ENCODE measurements at places on chromosomes 16 and 17.

GRCh38 chr17:81631482-81631881, 5.4 kb downstream of the NPLOC4 start:
- DNase-seq, result no peak

- DNase-seq, result no peak
Measured at GRCh38 chr17:68665373-68665772, 64.2 kb upstream of the FAM20A start.

GRCh38 chr17:63838631-63839171, 3.8 kb downstream of the SMARCD2 start:
- no peak for DNase-seq

DNA sequence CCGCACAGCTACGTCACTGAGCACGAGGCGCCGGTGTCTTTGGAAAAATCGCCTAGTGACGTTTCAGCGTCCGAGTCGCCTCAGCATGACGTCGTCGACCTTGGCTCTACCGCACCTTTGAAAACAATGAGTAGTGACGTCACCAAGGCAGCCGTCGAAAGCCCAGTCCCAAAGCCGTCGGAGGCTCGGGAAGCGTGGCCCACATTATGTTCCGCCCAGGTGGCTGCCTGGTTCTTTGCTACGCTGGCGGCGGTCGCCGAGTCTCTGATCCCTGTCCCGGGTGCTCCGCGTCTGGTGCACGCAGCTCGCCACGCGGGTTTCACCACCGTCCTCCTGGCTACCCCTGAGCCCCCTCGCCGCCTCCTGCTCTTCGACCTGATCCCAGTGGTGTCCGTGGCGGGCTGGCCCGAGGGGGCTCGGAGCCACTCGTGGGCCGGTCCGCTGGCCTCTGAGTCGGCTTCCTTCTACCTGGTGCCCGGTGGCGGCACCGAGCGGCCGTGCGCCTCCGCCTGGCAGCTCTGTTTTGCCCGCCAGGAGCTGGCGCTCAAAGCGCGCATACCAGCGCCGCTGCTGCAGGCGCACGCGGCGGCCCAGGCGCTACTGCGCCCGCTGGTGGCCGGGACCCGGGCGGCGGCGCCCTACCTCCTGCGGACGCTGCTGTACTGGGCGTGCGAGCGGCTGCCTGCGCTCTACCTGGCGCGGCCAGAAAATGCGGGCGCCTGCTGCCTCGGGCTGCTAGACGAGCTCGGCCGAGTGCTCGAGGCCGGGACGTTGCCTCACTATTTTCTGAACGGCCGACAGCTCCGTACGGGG, 1.5 kb downstream of the TMEM102 start:
- DNase-seq, result peak; percentile 59

- DNase-seq, result no peak
Measured at GRCh38 chr17:79865351-79866210, 26.3 kb upstream of the CBX4 start.

DNA sequence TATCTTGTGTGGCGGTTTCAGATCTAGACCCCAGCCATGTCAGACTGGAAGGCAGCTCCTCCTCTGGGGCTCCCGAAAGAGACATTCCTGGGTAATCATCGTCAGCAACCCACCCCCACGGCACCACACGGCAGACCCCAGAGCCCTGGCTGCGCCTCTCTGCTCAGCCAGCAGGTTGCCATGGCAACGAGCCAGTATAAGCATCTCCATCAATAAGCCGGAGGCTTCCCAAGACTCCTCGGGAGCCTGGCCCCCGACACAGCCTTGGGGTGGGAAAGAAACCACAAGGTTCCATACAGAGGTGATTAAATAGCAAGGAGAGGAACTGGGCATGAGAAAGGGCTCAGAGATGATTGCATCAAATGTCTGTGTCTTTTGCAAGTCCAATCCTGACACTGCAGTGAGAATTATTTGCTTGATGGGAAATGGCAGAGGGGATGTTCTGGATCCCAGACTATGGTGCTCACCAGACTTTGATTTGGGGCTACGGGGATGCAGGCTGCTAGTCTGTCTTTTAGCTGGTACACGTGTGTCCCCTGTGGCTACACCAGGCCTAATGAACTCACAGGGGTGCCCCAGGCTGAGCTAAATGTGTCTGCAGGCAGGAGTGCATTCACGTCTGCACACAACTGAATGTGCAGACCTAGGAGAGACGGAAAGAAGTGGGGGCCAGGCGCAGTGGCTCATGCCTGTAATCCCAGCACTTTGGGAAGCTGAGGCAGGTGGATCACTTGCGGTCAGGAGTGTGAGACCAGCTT, 320.5 kb upstream of the TNRC6C start:
- no peak for DNase-seq

DNA sequence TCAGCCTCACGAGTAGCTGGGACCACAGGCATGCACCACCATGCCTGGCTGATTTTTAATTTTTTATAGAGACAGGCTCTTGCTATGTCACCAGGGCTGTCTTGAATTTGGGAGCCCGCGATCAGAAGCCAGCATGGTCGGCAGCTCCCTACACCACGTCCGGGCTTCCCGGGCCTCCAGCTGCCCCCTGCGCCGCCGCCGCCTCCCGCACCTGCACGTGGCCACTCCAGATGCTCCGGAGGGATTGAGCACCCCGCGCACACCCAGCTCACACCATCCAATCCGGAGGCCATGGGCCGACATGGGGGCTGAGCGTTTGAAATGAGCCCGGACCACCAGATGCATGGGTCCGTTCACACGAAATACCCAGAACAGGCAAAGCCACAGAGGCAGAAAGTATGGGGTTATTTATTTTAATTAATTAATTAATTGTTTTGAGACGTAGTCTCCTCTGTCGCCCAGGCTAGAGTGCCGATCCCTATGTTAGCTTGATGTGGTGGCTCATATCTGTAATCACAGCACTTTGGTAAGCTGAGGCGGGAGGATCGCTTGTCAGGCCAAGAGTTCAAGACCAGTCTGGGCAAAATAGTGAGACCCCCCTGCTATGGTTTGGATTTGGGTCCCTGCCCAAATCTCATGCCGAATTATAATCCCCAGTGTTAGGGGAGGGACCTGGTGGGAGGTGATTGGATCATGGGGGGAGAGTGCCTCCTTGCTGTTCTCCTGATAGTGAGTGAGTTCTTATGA, 17.1 kb upstream of the PDXDC1 start:
- DNase-seq, result no peak

GRCh38 chr16:50736448-50736847, 5.4 kb upstream of the CYLD start:
- no peak for DNase-seq

- no peak for DNase-seq
Measured at GRCh38 chr17:31293581-31293980, 3.5 kb downstream of the OMG start.

DNA sequence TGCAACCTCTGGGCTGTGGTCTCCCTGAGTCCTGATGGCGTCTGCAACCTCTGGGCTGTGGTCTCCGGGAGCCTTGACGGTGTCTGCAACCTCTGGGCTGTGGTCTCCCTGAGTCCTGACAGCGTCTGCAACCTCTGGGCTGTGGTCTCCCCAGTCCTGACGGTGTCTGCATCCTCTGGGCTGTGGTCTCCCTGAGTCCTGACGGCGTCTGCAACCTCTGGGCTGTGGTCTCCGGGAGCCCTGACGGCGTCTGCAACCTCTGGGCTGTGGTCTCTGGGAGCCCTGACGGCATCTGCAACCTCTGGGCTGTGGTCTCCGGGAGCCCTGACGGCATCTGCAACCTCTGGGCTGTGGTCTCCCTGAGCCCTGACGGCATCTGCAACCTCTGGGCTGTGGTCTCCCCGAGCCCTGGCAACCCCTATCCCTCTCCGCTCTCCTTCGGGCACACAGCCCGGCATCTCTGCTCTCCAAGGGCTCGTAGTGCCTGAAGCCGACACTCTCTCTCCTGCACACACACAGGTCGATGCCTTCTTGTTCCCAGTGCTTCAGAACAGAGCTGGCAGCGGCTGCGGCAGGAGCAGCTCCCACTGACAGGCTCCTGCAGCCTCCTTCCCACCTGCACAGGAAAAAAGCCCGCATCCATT, 45.6 kb downstream of the METRNL start:
- no peak for DNase-seq

DNA sequence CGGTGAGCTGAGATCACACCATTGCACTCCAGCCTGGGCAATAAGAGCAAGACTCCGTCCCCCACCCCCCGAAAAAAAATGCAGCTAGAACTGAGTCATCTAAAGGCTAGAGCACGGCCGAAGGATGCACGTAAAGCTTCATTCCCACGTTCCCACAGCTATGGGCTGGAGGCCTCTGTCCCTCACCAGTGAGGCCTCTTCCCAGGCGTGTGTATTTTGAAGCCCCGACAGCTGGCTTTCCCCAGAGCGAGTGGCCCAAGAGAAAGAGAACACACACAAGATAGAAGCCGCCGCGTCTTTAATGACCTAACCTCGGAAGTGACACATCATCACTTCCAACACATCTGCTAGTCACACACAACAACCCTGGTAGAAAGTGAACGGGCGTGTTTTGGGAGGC, 6.6 kb upstream of the KCTD5 start:
- no peak for DNase-seq

GRCh38 chr16:67013823-67014633, 14.9 kb upstream of the CBFB start:
- DNase-seq, result peak; percentile 33

GRCh38 chr17:39920218-39921210, 2.1 kb upstream of the GSDMB start:
- no peak for DNase-seq

GRCh38 chr16:57138281-57138935, 46.0 kb downstream of the CPNE2 start:
- DNase-seq, result no peak

GRCh38 chr16:1721372-1721771, 15.4 kb downstream of the MAPK8IP3 start:
- no peak for DNase-seq

DNA sequence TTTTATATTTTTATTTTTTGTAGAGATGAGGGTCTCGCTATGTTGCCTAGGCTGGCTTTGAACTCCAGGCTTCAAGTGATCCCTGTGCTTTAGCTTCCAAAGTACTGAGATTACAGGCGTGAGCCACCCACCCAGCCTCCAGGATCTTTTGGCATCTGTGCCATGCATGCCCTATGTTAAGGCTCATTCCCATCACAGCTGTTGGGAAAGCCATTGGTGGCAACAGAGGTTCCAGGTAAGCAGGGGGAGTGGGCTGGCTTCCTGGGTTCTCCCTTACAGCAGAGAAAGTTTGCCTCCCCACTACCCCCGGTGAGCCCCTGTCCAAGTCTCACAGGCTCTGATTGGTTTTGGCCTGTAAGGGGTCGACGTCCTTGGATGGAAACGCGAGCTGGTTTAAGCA, 8.9 kb upstream of the MRTFB start:
- DNase-seq, result no peak

DNA sequence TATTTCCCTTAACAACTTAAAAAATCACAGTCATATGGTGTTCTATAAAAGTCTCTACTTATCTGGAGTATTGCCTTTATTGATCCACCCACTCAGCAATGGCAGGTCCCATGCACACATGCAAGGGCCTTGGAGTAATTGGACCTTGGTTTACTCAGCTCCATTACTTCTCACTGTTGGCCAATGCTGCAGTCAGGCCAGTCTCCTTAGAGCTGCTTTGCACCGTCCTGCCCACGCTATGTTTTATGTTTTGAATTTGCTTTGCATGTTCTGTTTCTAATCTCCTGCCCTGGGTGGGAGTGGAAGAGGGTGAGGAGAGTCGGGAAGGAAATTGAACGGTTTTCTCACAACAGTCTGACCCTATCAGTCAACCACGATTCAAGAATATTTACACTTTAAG, 23.6 kb downstream of the ARHGAP44 start:
- no peak for DNase-seq

DNA sequence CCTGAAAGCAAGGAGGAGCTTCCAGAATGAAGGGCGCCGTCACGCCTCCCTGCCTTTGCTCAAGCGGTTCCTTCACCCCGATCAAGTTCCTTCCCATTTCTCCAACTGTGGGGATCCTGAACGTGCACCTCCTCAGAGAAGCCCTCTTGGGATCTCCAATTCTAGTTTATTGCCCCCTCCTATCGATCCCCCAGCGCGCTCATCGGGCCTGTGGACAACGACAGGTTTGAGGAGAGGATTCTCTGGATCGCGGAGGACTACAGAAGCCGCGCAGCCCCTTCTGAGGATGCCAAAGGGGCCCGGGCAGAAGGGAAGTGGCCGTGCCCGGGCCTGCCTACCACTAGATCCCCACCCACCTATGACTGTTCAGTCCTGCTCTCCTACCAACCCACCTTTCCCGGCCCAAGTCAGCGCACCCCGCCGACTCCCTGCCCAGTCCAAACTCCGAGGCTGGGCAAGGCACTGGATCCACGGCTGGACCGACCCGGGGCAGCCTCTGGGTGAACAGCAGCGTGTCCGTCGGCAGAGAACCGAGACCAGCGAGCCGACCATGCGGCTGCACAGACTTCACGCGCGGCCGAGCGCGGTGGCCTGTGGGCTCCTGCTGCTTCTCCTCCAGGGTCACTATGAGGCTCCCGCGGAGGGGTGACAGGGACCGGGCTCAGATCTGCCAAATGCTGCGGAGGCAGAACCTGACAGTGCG, 12.8 kb upstream of the CES3 start:
- DNase-seq, result no peak

GRCh38 chr16:84848986-84849634, 29.3 kb downstream of the CRISPLD2 start:
- DNase-seq, result no peak

DNA sequence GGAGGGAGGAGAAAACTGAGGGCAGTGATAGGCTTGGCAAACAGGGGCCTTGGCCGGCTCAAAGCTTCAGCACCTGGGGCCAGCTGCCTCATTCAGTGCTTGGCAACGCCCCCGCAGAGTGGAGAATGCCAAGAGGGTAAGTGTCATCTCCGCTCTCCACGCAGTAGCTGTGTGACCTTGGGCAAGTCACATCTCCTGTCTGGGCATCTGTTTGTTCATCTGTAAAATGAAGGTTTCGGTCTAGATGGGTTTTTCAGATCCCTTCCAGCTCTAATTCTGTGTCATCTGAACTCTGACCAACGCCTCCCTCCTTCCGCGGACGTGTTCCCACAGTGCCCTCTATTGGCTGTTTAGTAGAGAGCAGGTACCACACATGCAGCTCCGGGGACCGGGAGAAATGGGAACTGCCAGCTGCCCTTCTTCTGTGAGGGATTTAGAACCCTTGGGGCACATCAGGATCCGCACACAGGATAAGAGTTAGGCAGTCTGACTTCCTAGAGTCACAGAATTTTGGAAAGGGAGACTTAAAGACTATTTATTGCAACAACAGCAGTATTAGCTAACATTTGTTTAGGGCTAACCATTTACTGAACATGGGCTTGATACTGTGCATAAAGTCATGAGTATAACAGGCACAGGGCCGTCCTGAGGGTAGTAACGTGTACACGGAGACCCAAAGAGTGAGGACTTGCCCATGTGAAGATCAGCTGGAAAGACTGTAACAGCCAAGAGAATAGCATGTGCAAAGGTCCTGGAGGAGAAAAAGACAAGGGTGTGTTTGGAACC, 26.8 kb downstream of the GP2 start:
- no peak for DNase-seq

GRCh38 chr16:28261942-28262341, 30.4 kb upstream of the SBK1 start:
- DNase-seq, result no peak

DNA sequence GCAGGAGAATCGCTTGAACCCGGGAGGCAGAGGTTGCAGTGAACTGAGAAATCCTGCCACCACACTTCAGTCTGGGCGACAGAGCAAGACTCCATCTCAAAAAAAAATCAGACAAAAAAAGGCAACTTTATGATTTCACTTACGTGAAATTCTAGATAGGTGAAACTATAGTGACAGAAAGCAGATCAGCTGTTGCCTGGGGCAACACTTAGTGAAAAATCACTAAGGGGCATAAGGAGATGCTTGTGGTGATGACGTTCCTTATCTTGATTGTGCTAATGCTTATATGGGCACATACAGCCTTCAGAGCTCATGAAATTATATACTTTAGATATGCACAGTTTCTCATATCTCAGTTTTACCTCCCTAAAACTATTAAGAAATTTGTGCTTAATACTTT, 41.6 kb upstream of the SLC5A10 start:
- DNase-seq, result no peak
